ENCODE measurements at places on chromosomes 16 and 17.

- DNase-seq = no peak
Measured at GRCh38 chr16:67549936-67550335, 12.4 kb upstream of the CTCF start.

DNA sequence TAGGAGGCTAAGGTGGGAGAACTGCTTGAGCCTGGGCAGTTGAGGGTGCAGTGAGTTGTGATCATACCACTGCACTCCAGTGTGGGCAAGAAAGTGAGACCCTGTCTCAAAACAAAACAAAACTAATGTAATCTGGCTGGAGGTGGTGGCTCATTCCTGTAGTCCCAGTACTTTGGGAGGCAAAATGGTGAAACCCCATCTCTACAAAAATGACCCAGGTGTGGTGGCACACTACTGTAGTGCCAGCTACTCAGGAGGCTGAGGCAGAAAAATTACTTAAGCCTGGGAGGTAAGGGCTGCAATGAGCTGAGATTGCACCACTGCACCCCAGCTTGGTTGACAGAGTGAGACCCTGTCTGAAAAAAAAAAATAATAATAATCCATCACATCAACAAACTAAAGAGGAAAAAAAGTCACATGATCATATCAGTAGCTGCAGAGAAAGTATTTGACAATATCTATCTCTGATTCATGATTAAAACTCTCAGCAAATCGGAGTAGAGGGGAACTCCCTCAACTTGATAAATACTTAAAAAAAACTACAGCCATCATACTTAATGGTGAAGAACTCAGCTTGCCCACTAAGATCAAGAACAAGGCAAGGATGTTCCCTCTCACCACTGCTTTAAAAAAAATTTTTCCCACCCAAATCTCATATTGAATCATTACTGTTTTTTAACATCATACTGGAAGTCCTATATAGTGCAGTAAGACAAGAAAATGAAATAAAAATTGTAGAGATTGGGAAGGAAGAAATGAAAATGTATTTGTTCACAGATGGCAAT lies 31.0 kb downstream of the DHRS7B start:
- no peak for DNase-seq

DNA sequence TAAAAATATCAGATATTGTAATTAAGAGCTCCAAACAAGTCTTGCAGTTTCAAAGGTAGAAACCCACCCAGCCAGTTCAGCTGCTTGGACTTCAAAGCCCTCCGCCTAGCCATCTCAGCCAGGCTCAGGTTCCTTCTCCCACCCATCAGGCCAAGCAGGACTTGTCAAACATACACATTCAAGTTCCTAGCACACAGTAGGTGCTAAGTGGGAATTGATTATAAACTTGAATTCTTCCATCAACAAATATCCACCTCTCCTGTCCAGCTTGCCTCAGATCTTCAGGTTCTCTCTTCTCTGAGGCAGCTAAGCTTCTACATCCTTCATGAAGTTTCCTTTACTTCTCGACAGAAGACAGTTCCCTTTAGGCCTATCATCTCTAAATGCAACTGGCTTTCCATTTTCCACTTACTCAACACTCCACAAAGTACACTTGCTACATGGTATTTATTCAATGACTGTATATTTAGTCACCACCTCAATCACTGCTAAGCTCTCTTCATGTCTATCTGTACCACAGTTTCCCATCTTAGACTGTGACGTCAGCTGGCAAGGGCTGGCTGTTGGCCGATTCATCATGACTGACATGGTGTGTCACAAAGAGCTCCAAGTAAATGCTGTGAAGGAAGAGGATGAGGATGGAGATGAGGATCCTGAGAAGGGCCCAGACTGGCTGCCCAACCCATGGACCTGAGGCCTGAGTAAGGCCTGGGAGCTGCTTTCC lies 13.3 kb upstream of the COG7 start:
- no peak for DNase-seq

DNA sequence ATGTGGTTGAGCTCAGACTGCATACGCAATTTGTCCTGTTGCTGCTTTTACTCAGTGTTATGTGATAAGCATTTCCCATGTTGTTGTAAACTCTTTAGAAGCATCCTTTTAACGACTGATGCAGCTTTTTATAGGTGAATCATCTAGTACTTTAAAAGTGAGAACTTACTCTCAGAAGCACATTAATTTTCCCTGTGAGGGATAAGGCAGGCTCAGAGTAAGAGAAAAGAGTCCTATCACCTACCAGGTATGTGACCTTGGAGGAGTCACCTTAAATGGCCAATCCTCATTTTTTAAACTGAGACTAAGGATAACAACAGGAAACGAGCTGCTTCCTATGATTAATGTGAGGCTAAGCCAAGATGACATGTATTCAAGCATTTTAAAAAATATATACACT lies 34.4 kb upstream of the GAN start:
- DNase-seq = no peak

GRCh38 chr17:78432226-78433012 lies 54.0 kb downstream of the PGS1 start:
- no peak for DNase-seq

GRCh38 chr17:36793976-36794375 lies 143.3 kb upstream of the LHX1 start:
- no peak for DNase-seq

DNA sequence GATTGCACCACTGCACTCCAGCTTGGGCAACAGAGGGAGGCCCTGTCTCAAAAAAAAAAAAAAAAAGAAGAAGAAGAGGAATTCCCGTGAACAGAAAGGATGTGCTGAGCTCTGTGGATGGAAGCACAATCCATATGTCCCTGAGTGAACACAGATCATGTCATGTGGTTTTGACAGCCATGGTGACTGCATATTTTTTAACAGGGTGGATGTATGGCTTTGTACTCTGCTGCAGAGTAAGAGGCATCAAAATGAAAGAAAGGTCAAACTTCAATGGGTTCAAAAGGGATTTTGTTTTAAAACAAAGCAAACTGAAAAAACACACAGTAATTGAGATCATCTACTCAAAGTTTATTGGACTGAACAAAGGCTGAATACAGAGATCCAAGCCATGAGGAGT lies 31.5 kb downstream of the MXRA7 start:
- DNase-seq = peak; percentile 60

DNA sequence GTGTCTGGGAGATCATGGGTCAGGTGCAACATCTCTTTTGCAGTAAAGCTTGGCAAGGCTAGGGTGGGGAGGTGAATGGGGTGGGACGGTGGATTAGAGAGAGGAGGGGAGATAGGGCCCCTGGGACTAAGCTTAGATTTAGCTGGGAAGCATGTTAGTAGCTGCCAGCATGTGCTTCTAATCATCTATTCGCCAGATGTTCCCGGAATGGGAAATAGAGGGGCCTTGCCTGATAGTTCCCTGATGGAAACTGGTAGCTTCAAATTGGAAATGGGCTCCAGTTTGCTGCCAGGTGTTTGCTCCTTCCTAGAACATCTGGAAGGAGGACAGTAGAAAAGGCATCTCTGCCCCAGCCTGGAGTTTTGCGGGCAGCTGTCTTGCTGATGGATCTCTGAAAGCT lies 176.1 kb downstream of the CCDC182 start:
- DNase-seq = no peak

GRCh38 chr17:83180264-83180995 lies 101.0 kb downstream of the METRNL start:
- DNase-seq = no peak

DNA sequence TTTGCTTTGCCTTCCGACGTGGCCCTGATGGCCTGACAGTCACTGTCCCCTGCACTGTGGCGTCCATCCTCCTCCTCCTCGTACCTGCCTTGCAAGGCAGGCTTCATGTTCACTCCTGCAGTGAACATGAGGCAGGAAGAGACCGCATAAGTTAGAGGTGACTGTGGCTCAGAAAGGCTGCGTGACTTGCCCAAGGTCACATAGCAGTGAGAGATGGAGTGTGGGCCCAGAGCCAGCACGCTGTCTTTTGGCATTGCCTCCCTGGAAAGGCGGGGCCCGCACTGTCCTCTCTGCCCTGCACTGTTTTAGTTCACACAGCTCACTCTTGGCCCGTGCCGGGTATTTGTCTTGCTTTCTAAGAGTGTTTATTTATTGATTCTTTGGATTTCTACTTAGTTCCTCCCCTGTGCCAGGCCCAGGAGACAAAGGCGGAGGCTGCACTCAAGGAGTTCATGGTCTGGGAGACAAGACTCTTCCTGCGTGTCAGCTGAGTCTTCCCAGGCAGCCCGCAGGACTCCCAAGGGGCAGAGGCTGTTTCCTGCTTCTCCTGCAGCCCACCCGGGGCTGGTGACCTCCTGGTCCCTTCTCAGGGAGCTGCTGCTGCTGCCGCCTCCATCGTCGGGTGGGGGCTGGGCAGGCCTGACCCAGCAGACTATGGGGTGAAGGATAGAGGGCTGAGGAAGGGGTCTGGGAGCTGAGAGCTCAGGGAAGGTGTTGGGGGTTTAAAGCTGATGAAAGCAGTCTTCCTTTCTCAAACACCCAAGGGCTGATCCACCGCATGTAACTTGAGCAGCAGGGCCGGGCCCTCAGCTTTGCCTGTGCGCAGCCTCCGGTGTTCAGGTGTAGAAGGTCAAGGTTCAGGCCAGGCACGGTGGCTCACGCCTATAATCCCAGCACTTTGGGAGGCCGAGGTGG lies 12.7 kb downstream of the CYGB start:
- no peak for DNase-seq

GRCh38 chr16:85873153-85873552 lies 25.8 kb upstream of the IRF8 start:
- DNase-seq = no peak

- peak; percentile 87 for DNase-seq
Measured at GRCh38 chr16:28981517-28981916, 3.3 kb upstream of the LAT start.

GRCh38 chr16:83925095-83925905 lies 26.4 kb downstream of the MLYCD start:
- DNase-seq = no peak

DNA sequence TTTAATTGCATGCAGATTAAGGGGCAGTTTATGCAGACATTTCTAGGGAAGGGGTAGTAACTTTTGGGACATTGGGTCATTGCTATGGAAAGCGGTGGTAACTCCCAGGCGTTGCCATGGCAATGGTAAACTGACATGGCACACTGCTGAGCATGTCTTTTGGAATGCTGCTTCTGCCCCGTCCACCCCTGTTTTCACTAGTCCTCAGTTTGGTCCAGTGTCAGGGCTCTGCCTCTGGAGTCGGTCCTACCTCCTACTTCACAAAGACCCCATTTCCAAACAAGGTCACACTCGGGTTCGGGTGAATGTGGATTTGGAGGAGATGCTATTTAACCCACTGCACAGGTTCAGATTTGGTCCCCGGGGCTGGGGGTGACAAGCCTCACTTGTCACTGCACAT lies 2.9 kb downstream of the IL34 start:
- DNase-seq = no peak

- DNase-seq = peak; percentile 25
Measured at GRCh38 chr16:47018223-47018891, 44.9 kb upstream of the DNAJA2 start.

DNA sequence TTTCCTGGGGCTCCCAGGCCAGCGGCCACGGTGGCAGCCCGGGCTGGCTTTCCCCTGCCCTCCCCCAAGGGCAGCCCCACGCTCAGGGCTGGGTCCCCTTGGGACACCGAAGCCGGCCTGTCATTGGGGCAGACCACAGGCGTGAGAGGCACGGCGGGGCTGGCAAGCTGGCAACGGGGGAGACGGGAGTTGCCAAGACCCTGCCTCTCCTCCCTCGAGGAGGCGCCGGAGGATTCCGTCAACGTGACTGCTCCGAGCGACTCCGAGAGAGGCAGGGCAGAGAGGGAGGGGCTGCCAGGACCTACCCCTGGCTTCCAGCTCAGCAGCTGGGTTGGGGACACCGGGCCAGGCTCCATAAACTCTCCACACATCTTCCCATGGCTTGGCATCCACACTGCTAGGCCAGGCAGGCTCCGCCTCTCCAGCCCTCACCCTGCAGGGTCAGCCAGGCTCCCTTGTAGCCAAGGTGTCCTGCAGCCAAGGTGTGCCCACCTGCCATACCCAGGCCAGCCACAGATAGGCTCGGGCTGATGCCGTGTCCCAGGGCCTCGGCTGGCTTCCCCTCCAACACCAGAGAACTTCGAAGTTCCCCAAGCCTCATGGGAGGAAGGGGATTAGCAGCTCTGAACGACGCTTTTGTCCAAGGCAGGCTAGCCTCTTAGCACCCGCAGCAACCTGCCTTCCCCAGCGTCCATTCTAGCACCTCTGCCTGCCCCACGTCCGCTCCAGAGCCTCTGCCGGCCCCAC lies 25.5 kb downstream of the TIMM22 start:
- no peak for DNase-seq

GRCh38 chr17:29246628-29247027 lies at the start of gene CRYBA1:
Gene CRYBA1 (plus strand): TSS chr17:29246859. CDS start chr17:29246864, 5 bp downstream.
- no peak for DNase-seq

DNA sequence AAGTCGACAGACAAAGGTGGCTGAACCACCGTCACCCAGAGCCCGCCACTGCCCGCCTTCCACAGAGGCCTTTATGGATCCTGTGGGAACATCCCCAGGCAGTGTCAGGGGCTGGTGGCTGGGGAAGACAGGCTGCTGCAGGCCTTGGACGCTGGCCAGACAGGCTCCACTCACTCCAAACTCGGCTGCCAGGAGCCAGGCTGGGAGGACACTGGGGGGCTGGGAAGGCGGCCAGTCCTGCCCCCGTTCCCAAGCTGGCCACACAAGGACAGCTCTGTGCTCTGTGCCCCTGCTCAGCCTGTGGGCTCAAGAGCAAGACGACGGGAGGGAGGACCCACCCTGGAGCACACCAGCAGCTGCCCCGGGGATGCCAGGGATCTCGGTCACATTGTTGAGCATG lies 7.6 kb upstream of the LCAT start:
- DNase-seq = no peak

DNA sequence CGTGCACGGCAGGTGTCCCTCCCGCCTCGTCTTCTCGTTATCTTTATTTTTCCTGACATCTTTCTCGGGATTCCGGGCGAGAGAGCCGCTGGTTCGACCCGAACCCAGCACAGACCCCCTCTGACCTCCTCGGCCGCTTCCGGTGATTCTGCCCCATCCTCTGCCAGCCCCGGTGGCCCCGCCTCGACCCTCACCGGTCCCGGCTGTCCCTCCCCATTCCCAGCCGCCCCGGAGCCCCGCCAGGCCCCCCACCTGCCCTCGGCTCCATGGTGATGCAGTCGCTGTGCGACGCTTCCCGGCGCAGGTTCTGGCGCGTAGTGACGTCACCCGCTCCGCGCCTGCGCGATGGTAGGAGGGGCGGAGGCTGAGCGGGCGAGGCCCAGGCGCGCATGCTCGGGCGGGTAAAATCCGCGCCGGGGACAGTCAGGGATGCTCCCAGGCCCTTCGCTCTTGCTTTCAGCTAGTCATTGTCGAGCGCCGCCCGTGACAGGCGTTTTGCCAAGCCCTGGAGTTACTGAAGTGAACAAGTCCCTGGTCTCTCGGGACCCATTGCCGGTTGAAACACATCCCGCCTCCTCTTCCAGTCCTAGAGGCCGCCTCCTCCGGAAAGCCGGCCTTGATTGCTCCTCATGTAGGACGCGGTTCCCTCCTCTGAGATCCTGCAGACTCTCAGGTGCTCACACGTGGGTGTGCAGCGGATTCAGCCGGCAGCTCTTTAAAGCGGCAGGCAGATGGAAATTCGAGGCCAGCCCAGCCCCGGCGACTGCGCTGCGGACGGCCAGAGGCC lies at the start of gene MTHFSD:
Gene MTHFSD, minus strand, starts transcription at position 319 of the 787 bp plus-strand sequence. Its CDS starts 51 bp downstream, at position 268.
- peak; percentile 85 for DNase-seq

- no peak for DNase-seq
Measured at GRCh38 chr16:57115514-57116182, 23.3 kb downstream of the CPNE2 start.
